Globus pallidus (tissue), 1 donor: ENCODE measurements at places on chromosomes 2 and 18.
A peak's percentile ranks its signal among the peaks of the same experiment; 100 is the strongest.

DNA sequence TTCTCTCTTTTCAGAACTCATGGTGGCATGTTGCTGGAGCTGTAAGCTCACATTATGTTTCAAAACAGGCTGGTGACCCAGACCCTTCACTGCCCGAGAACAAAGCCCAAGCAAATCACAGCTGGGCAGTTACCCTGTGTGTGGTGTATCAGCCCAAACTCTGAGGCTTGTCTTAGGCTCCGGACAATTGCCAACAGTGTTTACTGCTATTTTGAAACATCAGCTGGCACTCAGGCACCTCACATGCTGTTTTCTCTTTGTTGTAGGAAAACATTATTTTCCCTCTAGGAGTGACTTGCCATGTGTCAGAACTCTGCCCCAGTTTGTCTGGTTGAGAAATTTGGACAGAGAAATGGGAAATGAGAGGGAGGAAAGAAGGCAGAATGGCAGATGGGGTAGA is 237.6 kb upstream of the APCDD1 start:
- DNase-seq = no peak

DNA sequence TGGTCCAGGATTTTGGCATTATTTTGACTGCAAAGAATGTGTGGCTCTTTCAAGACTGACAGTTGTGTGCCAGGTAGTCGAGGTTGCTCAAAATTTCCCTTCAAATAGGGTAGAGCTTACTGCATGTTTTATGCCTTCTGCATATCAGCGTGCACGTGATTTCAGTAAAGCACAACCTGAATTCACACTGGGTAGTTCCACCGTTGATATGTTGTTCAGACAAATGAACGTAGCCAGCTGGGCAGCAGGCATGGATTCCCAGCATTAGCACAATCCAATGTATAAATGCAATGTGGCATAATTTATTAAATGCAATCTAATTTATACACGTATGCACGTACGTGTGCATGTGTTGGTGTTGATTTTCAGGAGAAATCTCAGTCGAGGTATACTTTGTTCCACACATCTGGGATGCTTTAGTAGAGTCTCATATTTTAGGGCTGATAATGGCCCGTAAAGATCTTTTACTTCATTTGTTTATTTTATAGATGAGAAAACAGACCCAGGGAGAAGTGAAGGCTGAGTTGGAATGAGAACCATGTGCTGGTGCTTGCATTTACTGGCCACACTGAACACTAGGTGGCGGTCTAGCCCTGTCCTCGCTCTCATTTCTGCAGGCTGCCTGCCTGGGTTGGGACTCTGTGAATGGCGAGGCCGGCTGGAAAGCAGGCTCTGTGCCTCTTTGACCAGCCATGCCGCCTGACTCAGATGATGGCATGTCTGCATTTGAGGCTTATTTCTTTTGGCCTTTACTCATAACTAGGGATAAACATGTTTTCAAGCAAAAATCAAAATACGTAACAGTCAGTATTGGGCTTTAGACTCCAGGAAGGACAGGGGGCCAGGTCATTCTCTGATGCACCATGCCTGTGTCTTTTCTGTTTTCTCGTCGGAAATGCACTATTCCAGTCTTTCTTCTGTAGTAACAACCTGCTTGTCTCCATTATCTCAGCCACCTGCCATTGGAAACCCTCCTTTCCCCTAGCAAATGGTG is 120.4 kb downstream of the RNF144A start:
- peak; percentile 84 for DNase-seq

DNA sequence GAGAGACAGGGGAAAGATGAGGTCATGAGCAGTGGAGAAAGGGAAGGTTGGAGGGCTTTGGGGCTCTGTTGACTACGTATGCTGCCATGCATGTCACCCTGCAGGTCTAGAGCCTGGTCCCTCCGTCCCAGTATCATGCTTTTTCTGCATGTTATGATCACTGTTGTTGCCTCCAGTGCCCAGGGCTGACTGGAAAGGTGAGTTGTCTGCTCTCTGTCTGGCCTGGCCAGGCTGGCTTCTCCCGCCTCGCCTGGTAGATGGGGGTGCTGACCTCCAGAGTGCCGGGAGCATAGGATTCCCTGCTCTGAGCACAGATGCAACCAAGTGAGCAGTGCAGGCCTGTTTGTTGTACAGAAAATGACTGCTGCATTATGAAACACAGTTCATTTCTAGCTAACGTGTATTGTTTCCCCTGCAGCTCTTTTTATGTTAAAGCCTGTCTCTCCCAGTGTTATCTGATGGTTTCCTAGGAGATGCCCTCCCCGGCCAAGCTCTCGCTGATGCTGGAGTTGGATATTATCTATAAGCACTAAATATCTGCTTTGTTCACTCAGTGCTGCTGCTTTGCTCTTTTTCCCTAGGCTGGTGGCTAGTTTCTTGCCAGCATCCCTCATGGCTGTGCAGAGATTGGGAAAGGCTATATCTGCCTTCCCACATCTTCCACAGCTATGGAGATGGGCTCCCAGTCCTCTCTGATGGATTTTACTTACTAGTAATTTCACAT is 158.2 kb downstream of the TDRD15 start:
- DNase-seq = no peak

GRCh38 chr2:216279459-216279858 is 92.8 kb downstream of the MARCHF4 start:
- DNase-seq = no peak

- DNase-seq = no peak
These were observed 70.7 kb downstream of the EMX1 start for GRCh38 chr2:72988041-72988440.

- DNase-seq = no peak
These were observed 57.5 kb downstream of the NOL10 start for GRCh38 chr2:10632230-10632629.

- DNase-seq = no peak
These were observed 19.0 kb downstream of the OSBPL1A start for GRCh38 chr18:24378598-24378997.

GRCh38 chr2:198905881-198906612 is 551.7 kb downstream of the SATB2 start:
- DNase-seq = no peak

- no peak for DNase-seq
These were observed 100.7 kb downstream of the C2orf74 start for GRCh38 chr2:61262699-61263098.

- DNase-seq = no peak
These were observed 420.9 kb upstream of the PKDCC start for GRCh38 chr2:41626936-41627335.

DNA sequence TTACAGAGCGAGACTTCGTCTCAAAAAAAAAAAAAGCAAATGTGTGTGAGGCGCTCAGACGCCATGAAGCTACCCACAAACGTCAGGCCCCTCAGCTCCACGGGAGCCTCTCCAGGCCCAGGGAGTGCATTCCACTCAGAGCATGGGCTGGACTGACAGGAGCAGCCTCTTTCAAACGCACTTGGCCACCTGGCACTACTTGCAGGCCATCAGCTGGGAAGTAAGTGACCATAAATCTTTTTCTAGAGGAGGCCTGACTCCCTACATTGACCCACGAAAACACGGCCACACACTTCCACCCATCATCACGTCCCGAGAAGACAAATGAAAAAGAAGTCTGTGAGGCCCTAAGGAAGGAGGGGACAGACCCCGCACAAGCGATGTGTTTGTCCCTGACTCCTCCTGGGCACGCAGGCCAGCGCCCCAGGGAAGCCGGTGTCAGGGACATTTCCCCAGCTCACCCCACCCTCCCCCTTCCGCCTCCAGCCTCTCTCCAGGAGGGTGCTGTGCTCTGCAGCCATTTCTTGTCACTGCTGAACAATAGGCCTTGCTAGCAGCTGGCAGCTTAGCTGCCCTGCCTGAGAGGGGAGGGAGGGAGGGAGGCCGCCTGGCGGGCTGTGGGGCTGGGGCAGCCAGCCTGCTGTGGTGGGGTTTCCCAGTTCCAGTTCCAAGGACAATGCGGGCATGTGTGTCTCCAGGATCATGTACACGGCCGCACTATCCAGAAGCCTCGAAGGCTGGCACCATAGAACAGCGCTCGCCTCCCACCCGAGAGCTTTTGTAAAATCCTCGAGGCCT is 26.6 kb downstream of the SERTAD2 start:
- DNase-seq = peak; percentile 77

GRCh38 chr2:37026050-37026449 is 58.1 kb downstream of the HEATR5B start:
- DNase-seq = no peak

DNA sequence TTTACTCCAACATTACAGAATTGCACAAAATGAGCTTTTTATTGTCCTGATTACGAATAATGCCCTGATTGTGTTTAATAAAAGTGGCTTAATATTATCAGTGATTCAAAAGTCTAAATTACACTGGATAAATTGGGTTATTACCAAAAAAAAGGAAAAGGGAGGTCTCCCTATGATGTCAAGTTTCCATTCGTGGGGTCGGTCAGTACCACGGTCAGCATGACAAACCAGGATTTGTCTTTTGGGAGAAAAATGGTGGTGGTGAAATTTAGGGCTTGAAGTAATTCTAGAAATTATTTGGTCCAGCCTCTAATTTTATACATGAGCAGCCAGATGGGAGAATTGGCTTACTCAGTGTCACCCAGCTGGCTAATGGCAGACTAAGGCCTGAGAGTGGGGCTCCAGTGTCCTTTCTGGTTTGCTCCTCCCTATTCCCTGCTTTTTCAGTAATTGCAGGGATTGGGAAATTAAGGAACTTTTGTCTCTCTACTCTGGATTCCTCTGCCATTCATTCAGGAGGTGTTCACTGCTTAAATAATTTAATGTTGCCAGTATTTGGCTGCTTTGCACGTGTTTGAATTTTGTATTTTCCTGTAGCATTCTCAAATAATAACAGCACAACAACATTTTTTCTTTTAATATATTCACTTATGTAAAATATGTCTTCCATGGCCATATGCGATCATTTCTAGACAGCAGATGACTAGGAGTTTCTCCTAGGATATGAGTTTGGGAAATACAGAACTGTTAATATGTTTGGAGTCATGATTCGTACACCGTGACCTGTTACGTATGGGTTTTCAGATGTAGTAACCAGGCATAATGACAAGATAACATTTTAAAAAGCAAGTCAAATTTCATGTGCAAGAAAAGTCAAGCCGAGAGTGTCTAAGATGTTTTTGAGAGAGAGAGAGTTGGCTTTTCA is 128.9 kb upstream of the NOSTRIN start:
- no peak for DNase-seq

- no peak for DNase-seq
These were observed 122.6 kb upstream of the SPRED2 start for GRCh38 chr2:65554765-65555591.

DNA sequence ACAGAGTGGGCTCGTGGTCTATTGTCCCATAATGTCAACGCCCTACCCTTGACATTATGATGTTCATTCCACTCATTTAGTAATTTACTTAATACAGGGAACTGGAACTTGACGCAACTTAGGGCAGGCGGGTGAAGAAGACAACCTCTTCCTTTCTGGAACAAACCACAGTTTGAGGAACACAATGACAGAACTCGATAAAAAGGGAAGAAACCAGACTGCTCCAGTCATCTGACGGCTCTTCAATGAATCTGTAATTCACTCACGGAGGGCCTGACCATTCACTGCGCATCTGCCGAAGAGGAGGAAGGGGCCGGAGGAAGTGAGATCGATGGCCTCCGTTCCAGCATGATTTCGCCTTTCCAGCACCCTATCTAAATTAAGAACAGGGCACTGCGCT is 83.2 kb downstream of the BCL2 start:
- DNase-seq = peak; percentile 70

DNA sequence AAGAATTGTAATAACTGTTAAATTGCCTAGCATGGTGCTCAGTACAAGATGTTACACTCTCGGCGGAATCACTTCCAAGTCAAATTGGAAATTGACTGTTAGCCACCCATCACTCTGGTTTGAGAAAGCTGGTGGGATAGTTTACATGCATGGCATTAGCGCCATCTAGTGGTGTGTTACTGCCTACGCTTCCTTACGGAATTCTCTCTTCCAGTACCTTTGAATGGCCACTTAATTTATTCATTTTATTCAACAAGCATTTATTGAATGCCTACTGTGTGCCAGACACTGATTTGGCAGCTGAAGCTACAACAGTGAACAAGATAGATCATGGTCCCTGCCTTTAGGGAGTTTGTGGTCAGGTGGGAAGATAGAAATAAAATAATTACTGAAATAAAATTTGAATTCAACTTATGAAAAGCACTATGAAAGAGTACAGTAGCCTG is 171.2 kb downstream of the TMEM247 start:
- DNase-seq = peak; percentile 79

DNA sequence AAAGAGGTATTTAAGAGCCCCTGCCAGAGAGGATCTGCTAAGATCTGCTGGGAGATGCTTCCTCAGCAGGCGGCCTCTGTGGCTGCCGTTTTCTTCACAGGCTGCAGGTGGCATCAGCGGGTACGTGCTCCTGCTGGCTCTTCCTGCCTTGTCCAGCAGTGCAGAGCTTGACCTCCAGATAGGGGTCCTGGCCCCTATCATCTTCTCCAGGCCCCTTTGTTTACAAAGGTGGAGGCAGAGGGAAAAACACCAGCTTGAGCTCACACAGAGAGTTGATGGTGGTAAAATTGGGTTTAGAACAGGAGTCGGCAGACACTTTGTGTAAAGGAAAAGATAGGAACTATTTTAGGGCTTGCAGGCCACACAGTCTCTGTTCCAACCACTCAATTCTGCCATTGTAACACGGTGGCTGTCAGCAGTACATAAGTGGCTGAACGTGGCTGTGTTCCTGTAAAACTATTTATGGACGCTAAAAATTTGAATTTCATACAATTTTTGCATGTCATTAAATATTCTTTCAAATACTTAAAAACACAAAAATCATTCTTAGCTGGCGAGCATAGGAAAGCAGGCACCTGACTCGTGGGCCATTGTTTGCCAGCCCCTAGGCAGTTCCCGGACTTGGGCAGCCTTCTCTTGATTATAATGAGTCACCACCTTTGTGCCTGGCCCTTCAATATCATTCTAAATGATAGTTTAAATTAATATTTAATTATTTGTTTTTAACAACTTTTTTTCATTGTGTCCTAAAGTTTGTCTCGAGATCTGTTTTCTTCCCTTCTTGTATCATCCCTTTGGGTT is 98.2 kb upstream of the B3GNT7 start:
- DNase-seq = peak; percentile 83

- no peak for DNase-seq
These were observed 19.8 kb downstream of the ARL5A start for GRCh38 chr2:151808258-151809072.

GRCh38 chr2:168136392-168136977 is 110.9 kb downstream of the STK39 start:
- peak; percentile 44 for DNase-seq

- no peak for DNase-seq
These were observed 16.7 kb upstream of the DTNB start for GRCh38 chr2:25690058-25690457.

- DNase-seq = peak; percentile 20
These were observed 104.9 kb downstream of the RBMS1 start for GRCh38 chr2:160388464-160389263.
